Gastrocnemius medialis (tissue), 4 donors: ENCODE measurements at places on chromosomes 7 and 10. TPM values are rescaled to one million over a fixed set of nuclear protein-coding genes. Genes with fewer than 3 reads are reported as not detected.

SAMD9L gene
- total RNA-seq: 1.2 TPM

MAGI2 gene
- 0.94 TPM for total RNA-seq

GDI2 gene
- 197 TPM for total RNA-seq

PRTFDC1 gene
- total RNA-seq: 5.4 TPM

PKD2L1 gene
- total RNA-seq: not detected
